Sigmoid colon (tissue), 7 donors: ENCODE measurements at places on chromosomes 2 and 18.

- no peak for DNase-seq
These were observed 40.5 kb downstream of the ZNF407 start for GRCh38 chr18:74638210-74638609.

- DNase-seq, result no peak
These were observed 74.3 kb upstream of the CCDC150 start for GRCh38 chr2:196565106-196565765.

GRCh38 chr2:220601674-220602073, 970.4 kb downstream of the EPHA4 start:
- DNase-seq, result no peak

DNA sequence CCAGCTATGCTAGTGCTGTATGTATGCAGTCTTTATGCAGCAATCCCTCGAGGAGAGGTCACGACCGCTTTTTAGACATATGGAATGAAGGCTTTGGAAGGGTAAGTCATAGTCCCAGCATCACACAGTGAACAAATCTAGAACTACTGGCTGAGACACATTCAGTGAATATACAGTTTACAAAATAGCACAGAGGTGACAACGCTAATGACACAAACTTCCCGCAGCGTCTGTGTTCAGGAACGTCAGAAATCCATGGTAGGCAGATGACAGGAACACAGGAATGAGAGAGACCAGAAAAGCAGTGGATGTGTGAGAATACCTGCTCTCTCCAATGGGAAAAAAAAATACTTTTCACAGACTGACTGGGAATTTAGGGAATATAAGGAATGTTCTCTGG, 29.6 kb downstream of the CABYR start:
- DNase-seq, result no peak

DNA sequence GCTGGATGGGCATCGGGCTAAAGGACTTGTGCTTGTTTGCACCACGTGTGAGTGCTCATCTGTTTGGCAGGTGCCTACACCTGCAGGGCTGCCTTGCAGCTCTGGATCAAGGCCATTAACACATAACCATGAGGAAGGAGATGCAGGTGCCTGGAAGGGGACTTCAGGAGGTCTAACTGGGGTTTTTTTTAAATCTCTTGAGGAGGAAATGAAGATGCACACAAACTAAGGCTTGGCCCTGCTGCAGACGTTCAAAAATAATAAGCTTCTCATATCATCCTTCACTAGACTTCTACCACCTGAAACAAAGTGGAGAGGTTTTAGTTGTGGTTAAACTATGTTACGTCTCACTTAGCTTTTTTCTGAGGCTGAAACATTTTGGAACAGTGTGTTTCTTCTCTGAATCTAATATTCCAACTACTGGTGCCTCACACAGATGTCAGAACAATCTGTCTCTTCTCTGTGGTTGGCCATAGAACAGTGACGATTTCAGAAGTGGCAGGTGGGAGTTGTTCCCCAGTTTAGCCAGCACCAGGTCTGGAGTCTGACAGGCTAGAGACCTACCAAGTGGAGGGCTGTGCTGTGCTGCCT, 36.5 kb downstream of the BCL2L11 start:
- DNase-seq, result no peak

- DNase-seq, result no peak
These were observed 1.1 kb upstream of the LIPG start for GRCh38 chr18:49560624-49561288.

GRCh38 chr2:216905649-216906329, 45.9 kb upstream of the TNP1 start:
- DNase-seq, result no peak
